Epithelial cell of esophagus (primary cell): ENCODE measurements at places on chromosomes 6 and 20.

GRCh38 chr6:100209323-100210136 lies 215.5 kb upstream of the MCHR2 start:
- DNase-seq = no peak

DNA sequence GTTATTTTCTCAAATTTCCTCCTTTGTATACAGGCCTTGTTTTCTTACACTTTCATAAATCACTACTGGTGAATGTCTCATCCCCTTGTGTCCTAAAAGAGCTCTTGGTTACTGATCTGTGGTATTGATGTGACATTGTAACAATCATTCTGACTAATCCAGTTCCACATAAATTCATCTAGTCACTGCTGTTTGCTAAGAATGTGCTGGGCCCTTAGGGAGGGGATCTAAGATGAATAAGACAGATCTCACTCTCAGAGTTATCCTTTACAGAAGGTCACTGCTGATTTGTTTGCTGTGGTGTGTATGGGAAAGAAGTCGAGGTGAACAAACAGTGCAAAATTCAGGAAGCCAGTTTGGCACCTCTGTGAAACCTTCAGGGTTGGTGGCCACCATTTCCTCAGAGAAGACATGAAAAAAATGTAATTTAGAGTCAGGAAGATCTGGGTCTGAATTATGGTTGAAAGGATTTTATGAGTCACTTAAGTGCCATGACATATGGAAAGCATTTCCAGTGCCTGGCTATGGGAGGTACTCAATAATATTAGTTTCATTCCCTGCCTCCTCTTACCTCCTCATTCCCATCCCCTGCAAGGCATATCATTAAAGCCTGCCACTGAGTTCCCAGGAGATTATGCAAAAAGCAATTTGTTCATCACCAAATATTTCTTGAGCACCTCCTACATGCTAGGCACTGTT lies 121.8 kb downstream of the COL9A1 start:
- no peak for DNase-seq

GRCh38 chr6:73713426-73714147 lies 17.6 kb downstream of the CD109 start:
- no peak for DNase-seq

- DNase-seq = no peak
Observed at GRCh38 chr20:63361519-63362435, 628 bp upstream of the CHRNA4 start.

DNA sequence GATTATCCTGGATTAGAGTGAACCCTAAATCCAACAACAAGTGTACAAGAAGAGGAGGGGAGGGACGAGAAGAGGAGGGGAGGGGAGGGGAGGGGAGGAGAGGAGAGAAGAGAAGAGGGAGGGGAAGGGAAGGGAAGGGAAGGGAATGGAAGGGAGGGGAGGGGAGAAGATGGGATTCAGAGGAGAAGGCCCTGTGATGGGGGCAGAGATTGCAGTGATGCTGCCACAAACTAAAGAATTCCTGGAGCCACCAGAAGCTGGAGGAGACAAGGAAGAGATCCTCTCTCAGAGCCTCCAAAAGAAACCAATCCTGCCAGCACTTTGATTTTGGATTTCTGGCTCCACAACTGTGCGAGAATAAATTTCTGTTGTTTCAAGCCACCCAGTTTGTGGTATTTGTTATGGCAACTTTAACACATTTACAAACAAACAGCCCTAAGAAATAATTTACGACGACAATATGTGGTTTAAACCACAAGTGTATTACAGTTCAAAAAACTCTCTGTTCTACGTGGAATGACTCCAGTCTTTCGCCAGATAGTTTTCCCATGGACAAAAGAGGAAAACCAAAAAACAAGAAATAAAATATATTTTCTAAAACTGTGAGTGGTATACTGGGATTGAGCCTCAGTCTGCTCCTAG lies 235.4 kb downstream of the HDGFL1 start:
- DNase-seq = no peak
